ENCODE measurements at places on chromosomes 1 and 21.

DNA sequence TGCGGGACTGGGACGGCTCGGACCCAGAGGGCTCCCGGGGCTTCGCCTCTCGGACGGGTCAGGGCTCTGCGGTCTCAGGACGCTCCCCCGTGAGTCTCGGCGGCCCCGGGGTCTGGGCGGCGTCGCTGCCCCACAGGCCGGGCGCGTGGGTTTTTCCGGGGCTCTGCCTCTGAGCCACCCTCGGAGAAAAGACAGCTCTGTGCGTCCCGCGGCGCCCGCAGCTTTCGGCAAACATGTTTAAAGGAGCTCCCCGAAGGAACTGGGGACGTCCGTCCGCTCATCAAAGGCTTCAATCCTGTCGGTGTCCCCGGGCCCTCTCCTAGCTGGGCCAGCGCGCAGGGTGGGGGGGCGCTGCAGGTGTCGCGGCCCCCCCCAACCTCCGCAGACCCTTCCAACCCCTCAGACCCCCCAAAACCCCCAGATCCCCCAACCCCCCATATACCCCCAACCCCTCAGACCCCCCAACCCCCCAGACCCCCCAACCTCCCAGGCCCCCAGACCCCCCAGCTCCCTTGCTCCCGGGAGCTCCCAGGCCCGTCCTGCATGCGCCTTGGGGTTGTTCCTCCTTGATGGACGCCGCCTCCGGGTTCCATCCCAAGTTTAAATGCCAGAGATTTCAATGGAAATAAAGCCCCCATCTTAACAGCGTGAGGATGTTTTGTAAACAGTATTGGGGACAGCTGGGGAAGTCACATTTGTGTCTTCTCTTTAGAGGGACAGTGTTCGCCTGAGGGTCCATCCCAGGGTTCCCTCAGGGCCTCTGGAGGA lies 996 bp upstream of the C1orf159 start:
- no peak for DNase-seq
- H3K36me3 ChIP-seq = 0 out of 2 replicates have a peak, but pooled peaks cover 3% of the 10 kb centered on the region
- H3K4me3 ChIP-seq = peak overlapping the region; percentile 60
- H3K4me1 ChIP-seq = no peaks in the 10 kb centered on the region
- peaks cover 43% of the 10 kb centered on the region for H3K27me3 ChIP-seq
- H3K27ac ChIP-seq = no peak overlapping the region

DNA sequence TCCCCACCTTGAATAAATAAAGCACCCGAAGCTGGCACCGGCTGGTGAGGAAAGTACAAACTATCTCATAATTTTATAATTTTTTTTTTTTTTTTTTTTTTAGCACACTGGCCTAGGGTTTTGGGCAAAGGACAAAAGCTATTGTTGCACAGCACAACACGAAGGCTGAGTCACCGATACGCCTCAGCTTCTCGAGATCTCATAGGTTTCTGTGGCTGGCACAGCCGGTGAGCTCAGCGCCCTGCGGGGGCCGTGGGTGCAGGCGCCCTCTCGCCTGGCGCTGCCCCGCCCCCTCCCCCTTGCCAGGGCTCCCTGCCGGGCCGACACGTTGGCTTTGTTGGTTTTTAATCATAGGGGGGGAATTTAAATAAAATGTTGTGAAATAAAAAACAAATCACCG lies 17.2 kb downstream of the CASZ1 start:
- H3K4me1 ChIP-seq = no peaks in the 10 kb centered on the region
- H3K4me3 ChIP-seq = no peak overlapping the region
- peaks cover 99% of the 10 kb centered on the region for H3K27me3 ChIP-seq
- no peak overlapping the region for H3K27ac ChIP-seq

GRCh38 chr1:64421377-64421776 lies 48.6 kb upstream of the CACHD1 start:
- no peaks in the 10 kb centered on the region for H3K4me1 ChIP-seq
- no peak for DNase-seq
- no peaks in the 10 kb centered on the region for H3K36me3 ChIP-seq
- no peak overlapping the region for H3K27ac ChIP-seq
- H3K4me3 ChIP-seq = no peak overlapping the region
- H3K27me3 ChIP-seq = no peaks in the 10 kb centered on the region

GRCh38 chr1:239826211-239826610 lies 265.5 kb upstream of the FMN2 start:
- no peak for DNase-seq
- H3K27ac ChIP-seq = no peak overlapping the region
- no peaks in the 10 kb centered on the region for H3K4me1 ChIP-seq
- no peak overlapping the region for H3K4me3 ChIP-seq
- H3K36me3 ChIP-seq = no peaks in the 10 kb centered on the region

DNA sequence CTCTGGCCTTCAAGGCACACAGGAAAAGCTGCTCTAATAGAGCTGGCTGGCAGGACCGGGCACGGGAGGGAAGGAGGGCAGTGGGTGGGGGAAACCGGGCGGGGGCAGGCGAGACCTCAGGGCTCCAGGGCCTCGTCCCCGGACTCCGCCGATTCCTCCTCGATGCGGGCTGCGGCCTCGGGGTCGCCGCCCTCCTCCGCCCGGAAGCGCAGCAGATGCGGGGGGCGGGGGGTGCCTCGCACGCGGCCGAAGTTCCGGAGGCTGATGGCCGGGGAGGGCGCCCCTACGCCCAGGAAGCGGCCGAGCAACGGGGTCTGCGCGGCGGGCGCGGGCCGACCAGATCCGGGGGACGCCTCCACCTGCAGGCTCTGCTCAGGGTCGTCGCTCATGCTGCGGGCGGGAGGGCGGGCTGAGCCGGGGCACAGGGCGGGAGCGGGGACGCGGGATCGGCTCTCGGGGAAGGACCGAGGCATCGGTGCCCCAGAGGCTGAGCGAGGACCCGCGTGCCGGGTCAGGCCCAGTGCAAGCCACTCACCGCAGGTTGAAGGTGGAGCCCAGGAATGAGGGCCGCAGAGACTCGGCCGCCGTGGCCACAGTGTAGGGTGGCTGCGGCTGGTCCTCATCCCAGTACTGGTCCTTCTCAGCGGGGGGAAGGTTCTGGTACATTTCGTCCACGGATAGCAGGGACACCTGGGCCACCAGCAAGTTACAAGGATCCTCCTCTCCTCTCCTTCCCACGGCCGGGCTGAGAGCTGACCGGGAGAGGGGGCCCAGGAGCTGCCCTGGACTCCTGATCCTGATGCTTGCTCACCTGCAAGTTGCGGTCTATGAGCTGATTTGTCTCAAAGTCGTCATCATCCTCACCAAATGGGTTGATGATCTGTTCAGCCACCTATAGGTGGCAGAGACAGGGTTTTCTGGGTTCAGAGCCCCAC lies 3.6 kb downstream of the BEST4 start:
- no peak for DNase-seq
- no peak overlapping the region for H3K4me3 ChIP-seq
- no peaks in the 10 kb centered on the region for H3K36me3 ChIP-seq
- no peak overlapping the region for H3K27ac ChIP-seq

DNA sequence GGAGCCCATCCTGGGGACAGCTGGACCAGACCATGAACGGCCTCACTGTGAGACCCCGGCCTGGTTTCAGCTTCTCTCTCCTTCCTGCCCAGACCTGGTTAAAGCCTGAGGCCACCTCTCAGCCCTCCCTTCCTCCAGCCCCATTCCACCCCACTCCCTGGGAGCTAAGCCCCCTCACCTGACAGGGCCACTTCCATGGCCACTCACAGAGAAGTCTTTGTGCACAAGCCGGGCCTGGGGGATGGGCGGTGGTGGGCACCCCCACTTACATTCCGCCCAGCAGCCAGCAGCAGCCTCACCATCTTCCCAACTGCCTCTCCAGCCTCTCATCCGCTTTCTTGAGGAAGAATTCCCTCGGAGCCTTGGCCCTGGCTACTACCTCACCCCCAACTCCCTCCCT lies 40.4 kb downstream of the RHBG start:
- DNase-seq = no peak
- no peak overlapping the region for H3K27ac ChIP-seq
- no peak overlapping the region for H3K4me3 ChIP-seq

- no peaks in the 10 kb centered on the region for H3K4me1 ChIP-seq
- H3K4me3 ChIP-seq = no peak overlapping the region
- H3K36me3 ChIP-seq = no peaks in the 10 kb centered on the region
Observed at GRCh38 chr1:14738235-14738634, 139.8 kb downstream of the KAZN start.

DNA sequence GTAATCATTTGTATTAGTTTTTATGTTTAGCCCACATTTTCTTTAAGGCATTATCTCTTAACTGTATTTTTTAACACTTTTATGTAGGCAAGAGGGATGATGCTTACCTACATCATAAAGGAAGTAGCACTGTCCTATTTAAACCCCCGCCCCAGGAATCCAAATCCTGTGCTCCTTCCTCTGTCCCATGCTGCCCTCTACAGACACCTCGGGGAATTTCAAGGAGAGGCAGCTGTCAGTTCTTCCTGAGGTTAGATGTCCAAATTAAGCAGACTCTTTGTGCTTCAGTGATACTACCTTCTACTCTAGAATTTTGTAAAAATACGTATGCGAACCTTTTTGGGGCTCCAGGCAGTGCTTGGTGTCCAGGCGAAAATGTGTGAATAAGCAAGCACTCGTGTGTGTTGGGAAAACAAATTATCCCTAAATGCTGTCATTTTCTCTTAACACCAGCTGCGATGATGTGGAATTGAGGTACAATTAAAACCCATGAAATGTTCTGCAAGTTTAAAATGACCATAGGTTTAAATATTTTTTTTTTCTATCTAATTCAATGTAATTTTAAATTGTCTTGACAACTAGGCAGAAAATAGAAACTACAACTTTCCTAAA lies 19.2 kb downstream of the CRCT1 start:
- H3K27ac ChIP-seq = no peak overlapping the region
- no peaks in the 10 kb centered on the region for H3K4me1 ChIP-seq
- H3K36me3 ChIP-seq = no peaks in the 10 kb centered on the region

DNA sequence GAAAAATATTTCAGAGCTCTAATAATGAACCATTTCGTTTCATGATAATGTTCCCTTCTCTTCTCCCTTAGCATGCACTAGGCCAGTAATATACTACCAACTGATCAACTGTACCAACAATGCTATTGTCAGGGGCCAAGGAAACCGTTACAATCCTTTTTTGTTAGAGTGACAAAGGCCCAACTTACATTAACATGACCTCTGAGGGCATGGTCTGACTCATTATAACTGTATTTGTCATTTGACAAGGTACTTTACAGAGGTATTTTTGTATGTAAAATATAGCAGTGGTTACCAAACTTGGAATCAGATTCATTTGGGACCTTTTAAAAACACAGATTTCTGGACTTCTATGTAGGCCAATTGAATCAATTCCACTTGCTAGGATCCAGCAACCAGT lies 102.6 kb upstream of the RRP15 start:
- no peaks in the 10 kb centered on the region for H3K4me1 ChIP-seq
- H3K4me3 ChIP-seq = no peak overlapping the region
- no peaks in the 10 kb centered on the region for H3K36me3 ChIP-seq
- no peak for DNase-seq

DNA sequence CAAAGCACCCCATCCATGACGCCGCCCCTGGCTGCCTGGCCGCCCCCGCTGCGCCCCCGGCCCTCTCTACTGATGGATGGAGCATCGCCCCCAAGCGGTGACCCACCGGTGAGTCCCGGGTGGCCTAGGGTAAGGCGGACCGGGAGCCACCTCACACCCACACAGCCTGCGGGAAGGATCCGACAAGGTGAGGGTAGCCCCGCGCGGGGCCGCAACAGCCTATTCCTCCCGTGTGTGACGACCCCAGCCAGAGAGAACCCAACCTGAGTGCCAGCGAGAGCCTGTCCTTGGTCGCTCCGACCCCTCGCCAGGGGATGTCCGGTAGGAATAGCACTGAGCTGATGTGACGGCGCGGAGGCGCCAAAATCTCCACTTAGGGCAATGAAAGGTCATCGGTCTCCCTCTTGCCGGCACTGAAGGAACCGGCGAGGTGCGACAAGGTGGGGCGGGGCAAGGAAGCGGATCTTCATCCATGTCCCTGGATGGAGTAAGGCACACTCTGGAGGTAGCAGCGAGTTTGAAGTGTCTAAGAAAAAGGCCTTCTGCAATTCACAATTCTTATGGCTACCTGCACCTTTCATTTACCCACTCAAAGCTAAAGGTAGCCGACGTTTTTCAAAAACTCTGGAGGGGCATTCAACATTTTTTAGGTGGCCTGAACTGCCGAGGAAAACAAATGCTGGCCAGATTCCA lies 19.7 kb upstream of the CHIA start:
- H3K4me1 ChIP-seq = no peaks in the 10 kb centered on the region
- H3K36me3 ChIP-seq = no peaks in the 10 kb centered on the region

GRCh38 chr21:33254766-33255165 lies 11.4 kb upstream of the IL10RB start:
- no peak overlapping the region for H3K4me3 ChIP-seq
- H3K27me3 ChIP-seq = no peaks in the 10 kb centered on the region
- no peaks in the 10 kb centered on the region for H3K4me1 ChIP-seq
- peaks cover 49% of the 10 kb centered on the region for H3K36me3 ChIP-seq
